Type B pancreatic cell (in vitro differentiated cells): ENCODE measurements at places on chromosomes 4 and X.
A peak's percentile ranks its signal among the peaks of the same experiment; 100 is the strongest.

DNA sequence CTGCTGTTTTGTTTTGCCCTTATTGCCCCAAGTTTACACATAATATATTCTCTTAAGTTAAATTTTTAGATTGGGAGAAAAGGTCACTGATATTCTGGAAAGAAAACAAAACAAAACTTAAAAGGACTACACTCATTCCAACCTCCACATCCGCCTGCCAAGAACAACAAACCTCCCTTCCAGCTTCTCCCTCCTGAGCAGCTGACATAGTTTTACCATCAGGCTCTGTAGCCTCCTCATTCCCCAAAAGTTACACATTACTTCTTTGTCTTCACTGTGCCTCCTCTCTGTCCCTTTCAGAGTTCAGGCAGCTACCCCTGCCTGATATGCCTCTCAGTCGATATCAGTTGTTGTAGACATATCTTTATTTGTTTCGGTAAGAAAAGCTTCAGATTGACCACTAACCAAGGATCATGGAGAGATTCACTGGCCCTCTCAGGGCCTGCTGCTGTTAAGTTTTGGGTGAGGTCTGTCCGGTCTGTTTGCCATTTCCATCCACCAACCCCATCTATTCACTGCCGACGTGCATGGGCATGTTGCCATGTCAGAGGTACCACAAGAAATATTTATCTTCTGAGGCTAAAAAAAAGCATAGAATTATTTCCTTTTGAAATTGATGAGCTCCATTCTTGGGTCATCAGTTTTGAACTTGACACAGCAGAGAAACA, 164.1 kb downstream of the GASK1B start:
- peaks cover 29% of the 10 kb centered on the region for H3K27me3 ChIP-seq
- peak overlapping the region; percentile 5 for H3K27ac ChIP-seq
- H3K4me1 ChIP-seq = peaks cover 18% of the 10 kb centered on the region
- no peaks in the 10 kb centered on the region for H3K36me3 ChIP-seq

DNA sequence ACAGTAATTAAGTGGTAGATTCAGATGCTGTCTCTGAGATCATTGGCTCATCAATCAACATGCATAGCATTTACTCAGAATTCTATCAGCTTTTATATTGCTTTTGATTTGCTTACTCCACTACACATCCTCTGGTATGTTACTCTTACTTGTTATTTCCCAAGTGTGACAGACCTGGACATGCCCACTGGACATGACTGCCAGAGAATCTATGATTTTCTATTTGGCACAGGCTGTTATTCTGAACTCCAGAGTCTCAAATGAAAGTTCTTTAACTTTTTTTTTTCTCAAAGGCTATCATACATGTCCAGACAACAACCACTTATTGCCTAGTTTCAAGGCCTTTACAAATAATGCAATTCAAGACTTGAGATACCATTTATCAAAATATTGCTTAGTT, 116.1 kb upstream of the ARHGAP24 start:
- H3K36me3 ChIP-seq = no peaks in the 10 kb centered on the region
- no peak overlapping the region for H3K27ac ChIP-seq
- no peak overlapping the region for H3K4me3 ChIP-seq
- no peaks in the 10 kb centered on the region for H3K4me1 ChIP-seq
- no peaks in the 10 kb centered on the region for H3K27me3 ChIP-seq
- DNase-seq = no peak

DNA sequence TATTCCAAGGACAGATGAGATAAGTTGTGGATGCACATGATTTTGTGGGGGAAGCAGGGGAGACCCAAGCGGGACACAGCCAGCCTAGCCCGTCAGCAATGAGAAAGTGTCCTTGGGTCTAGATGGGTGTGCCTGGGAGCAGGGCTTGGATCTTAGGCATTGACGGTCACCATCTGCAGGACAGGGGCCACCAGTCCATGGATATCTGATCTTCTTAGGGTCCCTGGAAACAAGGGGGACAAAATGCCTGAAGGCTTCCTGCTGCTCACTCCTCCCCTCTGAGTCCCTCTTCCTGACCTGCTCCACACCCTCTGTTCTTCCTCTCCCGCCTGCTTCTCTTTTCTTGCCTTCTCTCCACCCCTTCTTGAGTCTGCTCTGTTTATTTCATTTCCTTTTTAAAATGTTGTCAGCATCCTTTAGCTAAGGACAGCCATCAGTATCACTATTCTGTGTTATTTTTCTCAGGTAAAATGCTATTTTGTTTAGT, 298.4 kb downstream of the RAPGEF2 start:
- H3K27ac ChIP-seq = no peak overlapping the region
- no peaks in the 10 kb centered on the region for H3K36me3 ChIP-seq
- no peak overlapping the region for H3K4me3 ChIP-seq

GRCh38 chrX:47235691-47236103, 2.9 kb downstream of the USP11 start:
- no peak for DNase-seq
- peak overlapping the region; percentile 100 for H3K27ac ChIP-seq
- peaks cover 9% of the 10 kb centered on the region for H3K36me3 ChIP-seq
- no peaks in the 10 kb centered on the region for H3K27me3 ChIP-seq
- H3K4me3 ChIP-seq = peak overlapping the region; percentile 78
- peaks cover 34% of the 10 kb centered on the region for H3K4me1 ChIP-seq

GRCh38 chr4:1080961-1081688, 32.2 kb downstream of the RNF212 start:
- H3K36me3 ChIP-seq = no peaks in the 10 kb centered on the region
- peaks cover 27% of the 10 kb centered on the region for H3K27me3 ChIP-seq
- H3K4me3 ChIP-seq = no peak overlapping the region

GRCh38 chrX:150007356-150007755, 69.1 kb upstream of the EOLA2 start:
- H3K4me1 ChIP-seq = no peaks in the 10 kb centered on the region
- no peak overlapping the region for H3K4me3 ChIP-seq
- H3K27me3 ChIP-seq = no peaks in the 10 kb centered on the region
- H3K27ac ChIP-seq = no peak overlapping the region

- H3K27me3 ChIP-seq = no peaks in the 10 kb centered on the region
- no peak for DNase-seq
- no peaks in the 10 kb centered on the region for H3K36me3 ChIP-seq
- peak overlapping the region; percentile 8 for H3K4me3 ChIP-seq
These were observed 16.9 kb downstream of the FNIP2 start for GRCh38 chr4:158785718-158786117.

- no peaks in the 10 kb centered on the region for H3K27me3 ChIP-seq
- H3K4me1 ChIP-seq = no peaks in the 10 kb centered on the region
- H3K27ac ChIP-seq = no peak overlapping the region
These were observed 45.4 kb downstream of the CC2D2A start for GRCh38 chr4:15515106-15515505.
